Spleen (tissue), 13 donors: ENCODE measurements at places on chromosomes 12 and 14. TPM values are rescaled to one million over a fixed set of nuclear protein-coding genes. Genes with fewer than 3 reads are reported as not detected.

GRCh38 chr14:94974422-94974821, 182.9 kb downstream of the DICER1 start:
- DNase-seq = no peak

DNA sequence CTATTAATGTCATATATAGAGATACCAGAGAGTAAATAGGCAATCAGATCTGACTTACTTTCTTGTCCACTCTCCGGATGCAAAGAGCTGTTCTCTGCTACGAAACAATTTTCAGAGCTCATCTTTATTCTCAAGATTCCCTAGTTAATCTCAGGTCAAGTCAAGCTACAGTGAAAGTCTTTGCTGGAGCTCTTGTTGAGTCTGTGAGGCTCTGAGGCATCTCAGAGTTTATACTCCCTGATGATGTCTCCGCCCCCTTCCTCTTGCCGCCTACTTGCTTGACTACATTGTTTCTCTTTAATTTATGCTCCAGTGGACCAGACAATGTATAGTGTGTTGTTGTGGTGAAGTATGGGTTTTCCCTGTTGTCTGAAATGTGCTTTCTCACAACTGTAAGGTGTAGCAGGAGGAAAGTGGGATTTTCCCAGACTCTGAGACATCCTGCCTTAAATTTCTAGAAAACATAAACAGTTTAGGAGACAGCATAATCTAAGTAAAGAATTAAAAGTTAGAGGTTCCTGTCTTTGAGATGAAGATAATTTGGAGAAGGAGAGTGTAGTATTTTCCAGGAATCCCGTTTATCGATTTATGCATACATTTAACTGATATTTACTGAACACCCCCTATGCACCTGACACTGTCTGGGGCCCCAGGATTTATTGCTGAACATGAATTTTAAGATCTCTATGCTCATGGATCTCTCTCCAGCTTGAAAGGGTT, at the start of gene CD69:
Gene CD69, minus strand, starts transcription at position 203 of the 720 bp plus-strand sequence. Its CDS starts 81 bp downstream, at position 122.
- DNase-seq = peak; percentile 82

GRCh38 chr12:127629066-127629820, 637.7 kb upstream of the TMEM132C start:
- DNase-seq = no peak

GRCh38 chr14:101934601-101935150, 29.7 kb upstream of the DYNC1H1 start:
- DNase-seq = peak; percentile 51

- no peak for DNase-seq
Observed at GRCh38 chr12:103852498-103852997, 11.5 kb upstream of the NT5DC3 start.

- no peak for DNase-seq
Observed at GRCh38 chr12:84986586-84986985, 49.5 kb downstream of the TSPAN19 start.

- DNase-seq = no peak
Observed at GRCh38 chr12:125272383-125272933, 207.2 kb downstream of the AACS start.

DNA sequence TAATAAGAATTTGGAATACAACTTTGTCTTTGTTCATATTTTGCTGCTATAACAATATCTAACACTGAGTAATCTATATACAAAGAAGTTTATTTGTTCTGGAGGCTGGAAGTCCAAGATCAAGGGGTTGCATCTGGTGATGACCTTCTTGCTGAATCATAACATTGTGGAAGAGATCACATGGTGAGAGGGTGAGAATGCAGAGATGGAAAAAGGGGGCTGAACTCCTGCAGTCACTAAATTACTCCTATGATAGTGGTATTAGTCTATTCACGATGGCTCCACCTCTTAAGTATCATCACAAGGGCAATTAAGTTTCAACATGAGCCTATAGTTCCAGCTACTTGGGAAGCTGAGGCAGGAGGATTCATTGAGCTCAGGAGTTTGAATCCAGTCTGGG, 4.5 kb upstream of the AKAP6 start:
- no peak for DNase-seq

- no peak for DNase-seq
Observed at GRCh38 chr14:50260511-50260910, 29.1 kb upstream of the SOS2 start.

GRCh38 chr12:101592448-101592847, 2.3 kb upstream of the MYBPC1 start:
- DNase-seq = no peak

DNA sequence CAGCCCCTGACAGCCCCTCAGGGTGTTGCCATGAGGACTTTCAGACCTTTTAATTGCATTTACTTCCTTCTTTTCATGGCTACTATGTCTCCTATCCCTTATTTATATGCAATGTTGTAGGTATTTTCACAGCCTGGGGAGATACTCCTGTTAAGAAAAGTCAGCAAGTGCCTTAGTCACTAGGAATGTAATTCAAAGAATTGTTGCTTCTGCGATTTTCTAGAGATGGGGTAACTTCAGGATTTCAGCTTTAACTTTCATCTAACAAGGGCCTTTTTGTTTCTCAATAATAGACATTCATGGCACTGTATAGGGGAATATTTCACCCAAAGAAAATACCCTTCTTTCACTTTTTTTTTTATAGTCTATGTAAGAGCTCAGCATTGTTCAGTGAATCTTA, 533.3 kb upstream of the MIS18BP1 start:
- no peak for DNase-seq

DNA sequence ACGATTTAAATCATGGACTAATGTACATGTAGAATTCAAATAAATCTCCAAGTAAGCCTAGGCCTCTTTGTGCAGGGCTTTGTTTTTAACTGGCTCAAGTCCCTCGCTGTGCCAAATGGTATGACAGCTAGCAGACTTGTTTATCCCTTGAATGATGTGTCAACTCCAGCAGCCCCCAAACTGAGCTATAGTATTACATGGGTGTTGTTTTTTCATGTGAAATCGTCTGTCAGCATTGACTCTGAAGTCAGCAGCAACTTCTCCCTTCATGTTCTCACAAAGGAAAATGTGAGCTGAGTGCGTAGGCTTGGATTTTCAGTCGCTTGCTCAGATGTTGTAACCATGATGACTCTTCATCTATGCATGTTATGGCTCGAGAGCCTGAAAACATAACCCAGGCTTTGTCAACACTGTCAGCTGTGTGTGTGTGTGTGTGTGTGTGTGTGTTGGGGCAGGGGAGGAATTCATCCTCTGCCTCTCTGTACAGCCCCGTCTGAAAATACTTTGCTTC, 73.3 kb downstream of the PTHLH start:
- DNase-seq = no peak

DNA sequence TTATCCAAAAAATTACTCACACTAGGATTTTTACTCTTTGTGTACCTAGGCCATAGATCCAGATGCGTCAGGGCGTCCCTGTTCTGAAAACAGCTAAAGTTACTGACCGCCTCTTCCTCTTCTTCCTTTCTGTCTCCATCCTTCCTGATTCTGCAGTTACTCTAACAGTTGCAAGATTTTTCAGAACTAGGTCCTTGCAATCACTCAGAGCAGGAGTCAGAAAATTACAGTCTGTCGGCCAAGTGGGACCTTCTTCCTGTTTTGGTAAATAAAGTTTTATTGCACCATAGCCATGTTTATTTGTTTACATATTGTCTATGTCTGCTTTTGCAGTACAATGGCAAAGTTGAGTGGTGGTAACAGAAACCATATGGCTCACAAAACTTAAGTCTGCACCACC, 25.6 kb upstream of the FGF6 start:
- DNase-seq = no peak

DNA sequence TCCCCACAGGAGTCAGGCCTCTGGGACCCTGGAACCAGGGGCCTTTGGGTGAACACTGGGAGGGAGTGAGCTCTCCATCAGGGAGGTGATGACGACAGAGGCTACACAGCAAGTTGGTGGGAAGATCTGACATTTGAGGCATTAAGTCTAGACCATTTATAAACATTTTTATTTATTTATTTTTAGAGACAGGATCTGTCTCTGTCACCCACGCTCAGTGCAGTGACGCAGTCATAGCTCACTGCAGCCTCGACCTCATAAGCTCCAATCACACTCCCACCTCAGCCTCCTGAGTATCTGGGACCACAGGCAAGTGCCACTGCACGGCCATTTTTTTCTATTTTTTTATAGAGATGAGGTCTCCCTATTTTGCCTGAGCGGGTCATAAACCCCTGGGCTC, 53.6 kb downstream of the TEAD4 start:
- no peak for DNase-seq

GRCh38 chr12:49643961-49644619, 20.7 kb downstream of the PRPF40B start:
- peak; percentile 65 for DNase-seq

DNA sequence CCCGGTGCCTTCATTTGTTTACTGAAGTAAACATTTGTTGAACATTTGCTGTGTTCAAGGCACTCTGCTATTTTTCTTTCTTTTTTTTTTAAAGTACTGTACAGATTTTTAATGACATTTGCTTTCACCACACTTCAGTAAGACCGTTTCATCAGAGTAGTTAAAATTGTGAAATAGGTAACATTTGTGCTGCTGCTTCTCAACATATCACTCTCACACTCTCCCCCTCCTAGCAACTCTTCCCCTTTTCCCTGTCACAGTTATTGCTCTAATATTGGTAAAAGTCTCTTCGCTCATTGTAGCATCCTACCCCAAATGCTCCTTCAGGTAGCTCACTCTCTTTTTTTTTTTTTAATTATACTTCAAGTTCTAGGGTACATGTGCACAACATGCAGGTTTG, 49.6 kb downstream of the SRGAP1 start:
- no peak for DNase-seq

GRCh38 chr12:115683240-115683780, 594.2 kb downstream of the MED13L start:
- no peak for DNase-seq

- no peak for DNase-seq
Observed at GRCh38 chr12:123608182-123608581, 6.3 kb downstream of the DDX55 start.

GRCh38 chr14:92500491-92500941, 13.1 kb upstream of the RIN3 start:
- DNase-seq = peak; percentile 51

DNA sequence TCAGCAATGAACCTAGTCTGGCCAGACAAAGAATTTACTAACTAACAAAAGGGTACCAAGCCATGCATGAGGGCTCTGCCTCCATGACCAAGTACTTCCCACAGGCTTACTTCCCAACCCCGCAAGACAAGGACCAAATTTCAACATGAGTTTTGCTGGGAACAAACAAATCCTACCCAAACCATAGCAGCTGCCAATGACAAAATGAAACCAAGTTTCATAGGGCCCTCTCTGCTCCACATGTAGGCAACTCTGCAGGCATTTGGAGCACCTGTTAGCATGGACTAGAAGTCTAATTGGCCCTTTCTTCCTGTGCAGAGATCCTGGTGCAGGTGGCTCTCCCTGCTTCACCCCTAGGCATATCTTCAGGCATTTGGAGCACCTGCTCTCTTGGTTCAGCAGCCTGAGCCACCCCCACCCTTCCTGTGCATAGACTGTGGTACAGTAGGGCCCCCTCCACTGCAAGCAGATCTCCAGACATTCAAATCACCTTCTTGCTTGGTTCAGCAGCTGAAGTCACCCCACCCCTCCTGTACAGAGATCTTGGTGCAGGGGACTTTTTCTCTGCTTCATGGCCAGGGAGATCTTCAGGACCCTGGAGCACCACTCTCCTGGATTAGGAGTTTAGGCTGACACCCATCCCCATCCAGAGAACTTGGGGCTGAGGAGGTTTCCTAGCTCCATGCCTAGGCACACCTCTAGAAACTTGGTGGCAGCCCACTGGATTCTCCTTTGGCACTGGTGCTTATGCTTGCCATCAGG, 308.7 kb downstream of the RPAP3 start:
- no peak for DNase-seq

- DNase-seq = no peak
Observed at GRCh38 chr14:72075649-72076334, 143.6 kb downstream of the RGS6 start.

GRCh38 chr12:56816491-56816890, 53.4 kb downstream of the HSD17B6 start:
- no peak for DNase-seq

- peak; percentile 82 for DNase-seq
Observed at GRCh38 chr12:153080-153746, 60.7 kb downstream of the SLC6A12 start.

DNA sequence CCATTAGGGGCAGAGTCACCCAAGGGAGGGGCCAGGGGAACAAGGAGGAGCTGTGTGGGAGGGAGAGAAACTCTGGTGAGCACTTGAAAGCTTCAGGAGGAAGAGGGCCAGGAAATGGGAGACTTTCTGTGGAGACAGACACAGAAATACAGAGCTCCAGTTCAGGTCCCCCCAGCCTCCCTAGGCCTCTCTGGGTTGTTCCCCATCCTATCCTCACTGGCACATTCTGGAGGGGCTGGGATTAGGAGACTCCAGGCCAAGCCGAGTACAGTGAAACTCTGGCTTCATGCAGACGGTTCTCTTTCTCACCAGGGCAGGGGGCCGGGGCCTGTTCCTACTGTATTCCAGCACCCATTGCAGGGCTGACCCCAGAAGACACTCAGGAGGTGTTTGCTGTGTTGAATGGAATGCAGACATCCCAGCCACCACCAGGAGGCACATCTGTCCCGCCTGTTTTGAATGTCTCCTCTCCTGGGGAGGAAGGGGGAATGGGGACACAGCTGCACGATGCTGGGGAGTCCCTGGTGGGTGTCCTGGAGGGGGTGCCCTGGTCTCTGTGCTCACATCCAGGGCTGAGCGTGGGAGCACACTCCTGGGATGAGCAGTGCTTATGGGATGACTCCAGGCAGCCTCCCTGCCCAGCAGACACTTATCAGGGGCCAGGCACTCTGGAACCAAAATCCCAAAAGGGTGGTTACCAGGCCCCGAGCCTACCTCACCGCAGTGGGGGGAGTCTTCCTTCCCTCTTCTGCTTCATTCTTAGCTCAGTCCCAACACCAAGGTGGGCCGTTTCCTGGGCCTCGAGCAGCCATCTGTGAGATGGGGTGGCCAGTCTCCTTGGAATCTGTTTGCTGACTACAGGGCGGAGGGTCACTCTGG, 5.5 kb upstream of the KRT84 start:
- DNase-seq = peak; percentile 61

- DNase-seq = no peak
Observed at GRCh38 chr14:72645706-72646105, 248.2 kb downstream of the DPF3 start.

- no peak for DNase-seq
Observed at GRCh38 chr12:11902525-11902875, 168.2 kb upstream of the BCL2L14 start.

- DNase-seq = no peak
Observed at GRCh38 chr14:63186453-63186852, 17.8 kb upstream of the RHOJ start.

- no peak for DNase-seq
Observed at GRCh38 chr14:76083796-76084765, 67.6 kb upstream of the GPATCH2L start.

Gene TAS2R20
- 2.1 TPM for total RNA-seq

Gene METTL17
- total RNA-seq = 110 TPM

Gene SLC17A8
- not detected for total RNA-seq

Gene ALX1
- total RNA-seq = not detected

Gene KRT83
- total RNA-seq = not detected

Gene PLEKHG7
- total RNA-seq = 7.1 TPM

Gene AKAP5
- 2.1 TPM for total RNA-seq

Gene POLE
- 102 TPM for total RNA-seq

Gene PTPRO
- total RNA-seq = 10.6 TPM

Gene ERP27
- total RNA-seq = 3.9 TPM

Gene PLCZ1
- total RNA-seq = not detected

Gene AKAP6
- 4.5 TPM for total RNA-seq

Gene CRADD
- 27.4 TPM for total RNA-seq

Gene CFL2
- total RNA-seq = 17.4 TPM

Gene PLA2G1B
- not detected for total RNA-seq

Gene CCDC177
- not detected for total RNA-seq

Gene PIWIL1
- 3.5 TPM for total RNA-seq

Gene MOK
- 11.2 TPM for total RNA-seq

Gene IFNG-AS1
- 7.4 TPM for total RNA-seq

Gene CD4
- 125 TPM for total RNA-seq
